ENCODE measurements at places on chromosomes 5 and 9.

DNA sequence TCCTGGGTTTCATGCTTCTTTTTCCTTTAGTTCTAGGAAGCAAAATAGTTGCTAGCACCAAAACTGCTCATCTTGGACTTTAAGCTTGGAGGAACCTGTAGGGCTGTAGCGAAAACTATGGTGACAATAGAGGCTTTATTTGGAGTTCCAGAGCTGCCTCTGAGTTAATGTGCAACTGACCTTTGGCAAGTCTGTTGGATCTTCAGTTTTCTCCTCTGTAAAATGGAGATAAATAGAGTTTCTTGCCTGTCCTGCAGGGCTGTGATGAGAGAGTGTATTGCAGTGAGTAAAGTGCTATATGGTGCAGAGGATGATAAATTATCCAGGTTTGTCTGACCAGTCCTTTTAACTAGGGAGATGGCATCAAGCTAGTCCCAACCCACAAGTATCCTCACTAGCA lies 417.0 kb downstream of the MAN2A1 start:
- no peak for DNase-seq

- DNase-seq = no peak
Measured at GRCh38 chr9:21974343-21974721, 19.9 kb downstream of the CDKN2A start.

- no peak for DNase-seq
Measured at GRCh38 chr5:60207040-60207439, 313.5 kb upstream of the PDE4D start.

DNA sequence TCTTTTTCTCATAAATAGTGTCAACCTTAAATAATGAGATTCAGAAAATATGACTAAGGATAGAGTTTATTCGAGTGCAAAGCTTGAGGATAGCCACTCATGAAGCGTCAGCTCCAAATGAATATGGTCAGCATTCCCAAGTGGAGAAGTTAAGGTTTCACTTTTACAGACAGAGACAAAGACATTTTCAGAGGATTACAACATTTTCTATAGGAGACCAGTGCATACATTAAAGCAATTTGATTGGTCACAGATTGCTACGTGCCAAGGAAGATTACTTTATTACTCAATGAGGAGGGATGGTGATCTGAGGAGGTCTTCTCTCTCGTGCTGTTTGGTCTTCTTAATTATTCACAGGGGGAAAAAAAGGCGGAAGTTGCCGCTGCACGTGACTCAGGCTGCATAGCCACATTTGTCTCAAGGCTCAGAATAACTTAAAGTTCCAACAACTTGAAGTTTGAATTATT lies 60.1 kb upstream of the SPATA31C2 start:
- no peak for DNase-seq

DNA sequence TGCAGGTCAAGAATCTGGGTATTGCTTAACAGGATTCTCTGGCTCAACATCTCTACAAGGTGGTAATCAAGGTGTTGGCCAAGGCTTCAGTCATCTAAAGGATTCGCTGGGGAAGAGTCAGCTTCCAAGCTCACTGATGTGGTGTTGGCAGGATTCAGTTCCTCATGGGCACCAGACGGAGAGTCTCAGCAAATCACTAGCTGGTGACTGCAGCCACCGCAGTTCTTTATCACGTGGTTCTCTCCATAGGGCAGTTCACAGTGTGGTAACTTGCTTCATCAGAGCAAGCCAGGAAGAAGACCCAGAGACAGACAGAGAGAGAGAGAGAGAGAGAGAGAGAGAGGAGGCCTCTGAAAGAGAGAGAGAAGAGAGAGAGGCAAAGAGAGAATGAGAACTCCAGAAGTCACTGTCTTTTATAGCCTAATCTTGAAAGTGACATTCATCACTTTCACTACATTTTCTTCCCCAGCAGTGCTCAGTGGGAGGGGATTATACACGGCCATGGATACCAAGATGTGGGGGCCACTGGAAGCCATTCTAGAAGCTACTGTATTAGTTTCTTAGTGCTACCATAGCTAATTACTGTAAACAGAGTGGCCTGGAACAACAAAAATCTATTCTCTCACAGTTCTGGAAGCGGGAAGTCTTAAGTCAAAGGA lies 109.2 kb upstream of the SMIM23 start:
- no peak for DNase-seq
